Thymus (tissue), 14 donors: ENCODE measurements at places on chromosomes 13 and 19. TPM values are rescaled to one million over a fixed set of nuclear protein-coding genes. Genes with fewer than 3 reads are reported as not detected.

DNA sequence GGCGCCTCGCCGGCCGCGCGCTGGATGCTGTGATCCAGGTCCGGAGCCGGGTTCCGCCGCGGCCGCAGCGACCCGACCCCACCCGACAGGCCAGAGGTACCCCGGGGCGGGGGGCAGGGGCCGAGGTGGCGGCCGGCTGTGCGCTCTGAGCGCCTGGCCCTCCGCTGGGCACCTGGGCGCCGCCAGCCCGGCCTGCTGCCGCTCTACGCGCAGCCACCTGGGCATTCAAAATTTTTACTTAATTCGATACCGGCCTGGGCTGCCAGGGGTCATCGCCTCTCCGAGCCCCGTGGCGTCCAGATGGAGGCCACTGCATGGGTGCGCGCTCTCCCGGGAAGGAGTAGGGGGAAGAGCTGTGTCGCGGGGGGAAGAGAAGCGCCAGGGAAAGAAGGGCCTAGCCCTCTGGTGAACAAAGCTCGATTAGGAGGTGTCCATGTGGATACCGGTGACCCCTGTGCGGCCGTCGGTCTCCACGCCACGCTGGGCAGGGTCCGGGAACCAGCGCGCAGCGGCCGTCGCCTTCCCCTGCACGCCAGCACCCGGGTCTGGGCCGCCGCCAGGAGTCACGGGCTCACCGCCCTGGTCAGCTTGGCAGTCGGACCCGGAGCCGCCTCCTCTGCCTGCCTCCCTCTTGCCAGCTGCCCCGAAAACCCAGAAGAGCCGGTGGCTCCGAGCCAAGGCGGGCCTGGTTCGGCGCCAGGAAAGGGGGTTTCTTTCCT lies 666 bp downstream of the BIVM start:
- DNase-seq, result peak; percentile 9

GRCh38 chr19:6697291-6697690 lies 23.2 kb downstream of the C3 start:
- DNase-seq, result no peak

GRCh38 chr19:18231775-18232174 lies 5.5 kb upstream of the PDE4C start:
- DNase-seq, result no peak

DNA sequence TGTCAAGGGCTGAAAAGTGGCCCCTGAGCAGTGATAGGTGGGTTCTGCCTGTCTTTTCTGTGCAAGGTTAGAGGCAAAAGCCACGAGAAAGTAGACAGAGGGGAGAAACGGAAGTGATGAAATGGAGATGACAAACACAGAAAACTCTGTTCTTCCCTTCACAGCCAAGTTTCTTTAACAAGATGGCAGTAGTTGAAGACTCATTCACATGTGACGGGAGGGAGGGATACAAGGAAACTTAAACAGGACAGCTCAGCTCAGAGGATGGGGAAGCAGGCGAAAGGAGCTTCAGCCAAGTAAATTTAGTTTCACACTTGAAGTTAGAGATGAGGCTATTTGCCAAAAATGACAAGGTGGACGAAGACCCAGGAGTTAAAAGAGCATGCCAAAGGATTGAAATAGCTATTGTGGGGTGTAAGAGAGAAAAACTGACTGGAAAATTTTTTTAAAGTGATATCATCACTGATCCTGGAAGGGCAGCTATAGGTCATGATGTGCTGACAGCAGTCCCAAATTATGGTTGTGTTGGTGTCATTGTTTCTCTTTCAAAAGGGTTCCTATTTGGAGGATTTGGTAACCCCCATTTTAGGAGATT lies 347.9 kb downstream of the EFNB2 start:
- no peak for DNase-seq

- DNase-seq, result no peak
These were observed 23.0 kb downstream of the IER2 start for GRCh38 chr19:13173139-13173737.

DNA sequence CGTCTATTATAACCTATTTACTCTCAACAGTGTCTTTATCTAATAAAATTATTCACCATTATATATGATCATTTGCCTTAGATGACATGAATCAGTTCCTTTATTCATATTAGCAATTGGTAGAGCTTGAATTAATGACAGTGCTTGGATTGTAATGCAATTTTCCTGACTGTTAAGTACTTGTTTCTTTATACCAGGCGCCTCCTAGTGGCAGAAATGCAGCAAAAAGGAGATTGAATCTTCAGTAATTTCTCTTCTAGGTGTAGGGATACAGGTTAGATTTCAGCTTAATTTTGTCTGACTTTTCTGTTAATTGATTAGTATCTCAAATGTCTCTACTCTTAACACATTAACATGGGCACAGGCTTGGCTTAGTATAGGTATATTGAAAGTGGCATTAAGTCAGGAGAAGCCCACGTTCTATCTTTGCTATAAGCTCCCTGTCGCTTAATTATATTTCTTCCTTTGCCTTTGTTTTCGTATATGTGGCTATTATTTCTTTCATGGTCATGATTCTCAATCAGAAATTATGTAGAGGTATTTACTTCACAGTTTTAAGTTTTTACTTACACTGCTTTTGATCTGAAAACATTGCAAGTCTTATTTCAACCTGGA lies 9.1 kb upstream of the LHFPL6 start:
- peak; percentile 63 for DNase-seq

GRCh38 chr19:8206147-8207087 lies 2.8 kb upstream of the CERS4 start:
- DNase-seq, result no peak

DNA sequence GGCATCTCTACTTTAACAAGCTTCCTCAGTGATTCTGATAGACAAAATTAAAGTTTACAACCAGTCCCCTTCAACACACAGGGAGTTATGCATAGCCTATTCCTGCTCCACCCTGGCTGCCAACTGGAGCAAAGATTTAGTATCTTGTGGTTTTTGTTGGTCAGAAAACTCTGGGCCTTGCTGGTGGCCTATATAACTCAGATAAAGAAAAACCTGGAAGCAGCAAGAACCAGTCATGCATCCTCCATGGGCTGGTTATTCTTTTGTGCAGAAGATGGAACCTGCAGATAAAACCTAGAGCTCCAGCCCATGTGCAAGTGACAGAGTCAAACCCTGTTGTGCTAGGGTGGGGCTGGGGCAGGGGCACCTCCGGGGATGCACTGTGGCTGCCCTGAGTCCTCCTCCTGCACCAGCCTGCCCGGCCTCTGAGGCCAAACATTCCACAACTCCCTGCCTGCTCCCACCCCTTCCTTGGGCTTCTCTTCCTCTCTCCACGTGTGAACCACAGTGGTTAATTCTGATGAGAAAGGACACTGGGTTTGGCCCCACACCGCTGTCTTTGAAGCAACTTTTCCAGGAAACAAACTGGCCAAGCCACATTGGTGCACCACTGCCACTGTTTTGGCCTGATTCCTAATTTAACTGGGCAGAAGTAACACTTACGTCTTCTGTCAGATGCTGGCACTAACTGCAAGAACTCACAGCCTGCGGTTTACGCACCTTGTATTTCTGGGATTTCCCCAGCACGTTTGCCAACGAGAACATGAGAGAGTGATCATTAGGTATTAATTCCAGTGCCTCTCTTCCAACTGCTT lies 23.3 kb upstream of the GGACT start:
- DNase-seq, result no peak

- DNase-seq, result no peak
These were observed 5.3 kb downstream of the FAM187B start for GRCh38 chr19:35223084-35223790.

- DNase-seq, result no peak
These were observed 77.5 kb upstream of the SCEL start for GRCh38 chr13:77457966-77458365.

DNA sequence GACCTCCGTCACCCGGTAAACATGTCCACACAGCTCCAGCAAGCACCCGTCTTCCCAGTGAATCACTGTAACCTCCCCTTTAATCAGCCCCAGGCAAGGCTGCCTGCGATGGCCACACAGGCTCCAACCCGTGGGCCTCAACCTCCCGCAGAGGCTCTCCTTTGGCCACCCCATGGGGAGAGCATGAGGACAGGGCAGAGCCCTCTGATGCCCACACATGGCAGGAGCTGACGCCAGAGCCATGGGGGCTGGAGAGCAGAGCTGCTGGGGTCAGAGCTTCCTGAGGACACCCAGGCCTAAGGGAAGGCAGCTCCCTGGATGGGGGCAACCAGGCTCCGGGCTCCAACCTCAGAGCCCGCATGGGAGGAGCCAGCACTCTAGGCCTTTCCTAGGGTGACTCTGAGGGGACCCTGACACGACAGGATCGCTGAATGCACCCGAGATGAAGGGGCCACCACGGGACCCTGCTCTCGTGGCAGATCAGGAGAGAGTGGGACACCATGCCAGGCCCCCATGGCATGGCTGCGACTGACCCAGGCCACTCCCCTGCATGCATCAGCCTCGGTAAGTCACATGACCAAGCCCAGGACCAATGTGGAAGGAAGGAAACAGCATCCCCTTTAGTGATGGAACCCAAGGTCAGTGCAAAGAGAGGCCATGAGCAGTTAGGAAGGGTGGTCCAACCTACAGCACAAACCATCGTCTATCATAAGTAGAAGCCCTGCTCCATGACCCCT lies 9.0 kb upstream of the CEACAM5 start:
- DNase-seq, result no peak

- DNase-seq, result no peak
These were observed 50.8 kb upstream of the FREM2 start for GRCh38 chr13:38636073-38636472.

GRCh38 chr13:30859326-30859725 lies 46.7 kb upstream of the MEDAG start:
- no peak for DNase-seq

GRCh38 chr19:15393963-15394362 lies 14.4 kb upstream of the AKAP8 start:
- DNase-seq, result no peak

DNA sequence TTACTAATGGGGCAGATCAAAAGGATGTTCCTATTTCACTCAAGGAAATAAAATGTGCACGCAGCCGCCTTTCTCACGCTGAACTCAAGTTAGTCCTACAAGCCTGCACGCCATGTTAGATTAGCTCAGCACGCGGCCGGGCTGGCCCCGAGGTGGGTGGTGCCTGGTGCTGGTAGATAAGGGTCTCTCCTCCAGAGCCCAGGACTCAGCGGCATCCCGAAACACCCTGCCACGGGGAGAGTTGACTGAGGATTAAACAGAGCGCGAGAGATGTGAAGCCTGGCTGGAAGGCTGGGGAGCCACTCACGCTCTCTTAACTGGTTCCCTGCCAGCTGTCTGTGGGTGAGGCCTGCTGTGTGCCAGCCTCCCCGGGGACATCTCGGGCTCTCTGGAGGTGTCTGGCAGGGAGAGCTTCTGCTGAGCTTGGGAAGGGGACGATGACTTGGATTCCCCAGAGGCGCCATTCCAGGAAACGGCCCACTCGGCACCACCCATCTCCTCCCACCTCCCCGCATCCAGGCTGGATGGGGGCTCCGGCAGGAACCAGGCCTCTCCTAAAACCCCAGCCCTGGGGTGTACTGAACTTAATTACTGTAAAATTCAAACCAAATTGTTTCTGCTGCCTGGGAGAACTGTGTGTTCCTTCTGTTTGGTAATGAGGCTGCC lies 122.2 kb downstream of the KDM4B start:
- DNase-seq, result no peak

- no peak for DNase-seq
These were observed 1.2 kb downstream of the LACC1 start for GRCh38 chr13:43880926-43881325.

GRCh38 chr19:8367327-8368001 lies 3.5 kb downstream of the ANGPTL4 start:
- DNase-seq, result no peak

GRCh38 chr19:4431808-4432674 lies 25.6 kb downstream of the UBXN6 start:
- no peak for DNase-seq

ZNF823 gene
- total RNA-seq, result 8.6 TPM

CYP4F2 gene
- 0.09 TPM for total RNA-seq

CRB3 gene
- 1.1 TPM for total RNA-seq

MUC16 gene
- total RNA-seq, result 0.61 TPM

PGLYRP1 gene
- 4.3 TPM for total RNA-seq

CCDC169 gene
- 0.66 TPM for total RNA-seq

UBE2L5 gene
- total RNA-seq, result 0.24 TPM
